Activated CD4-positive, alpha-beta T cell treated with anti-CD3 and anti-CD28 coated beads, Interleukin-2, amount 10 ng/mL, durations not matched to agents 24 days and 14 days (primary cell): ENCODE measurements at places on chromosomes 5 and 9. TPM values are rescaled to one million over a fixed set of nuclear protein-coding genes. Genes with fewer than 3 reads are reported as not detected.

Gene CTXN3
- total RNA-seq = not detected in 2 replicates

Gene SPINK13
- not detected in 2 replicates for total RNA-seq

Gene OMD
- not detected in 2 replicates for total RNA-seq

Gene UGT3A2
- not detected in 2 replicates for total RNA-seq

Gene SCGB3A2
- total RNA-seq = not detected in 2 replicates

Gene CCL21
- not detected in 2 replicates for total RNA-seq

Gene NMUR2
- total RNA-seq = not detected in 2 replicates

DNA sequence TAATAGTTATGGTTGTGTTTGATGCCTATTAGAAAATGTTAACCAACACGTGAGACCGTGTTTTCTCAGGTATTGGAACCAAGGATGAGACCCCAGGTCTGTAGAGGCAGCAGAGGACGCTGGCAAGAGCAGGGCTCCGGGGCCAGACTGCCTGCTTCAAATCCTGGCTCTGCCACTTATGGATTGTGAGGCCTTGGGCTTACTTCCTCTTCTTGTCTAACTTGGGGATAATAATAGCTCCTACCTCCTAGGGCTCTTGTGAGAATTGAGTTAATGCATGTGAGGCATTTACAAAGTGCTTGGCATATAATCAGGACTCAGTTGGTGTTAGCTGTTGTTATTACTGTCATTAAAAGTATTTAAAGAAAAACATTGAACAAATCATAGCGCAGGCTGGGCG, 85.5 kb upstream of the PITX1 start:
- DNase-seq = no peak

- no peak for DNase-seq
Observed at GRCh38 chr5:111116550-111116949, 24.4 kb downstream of the WDR36 start.

DNA sequence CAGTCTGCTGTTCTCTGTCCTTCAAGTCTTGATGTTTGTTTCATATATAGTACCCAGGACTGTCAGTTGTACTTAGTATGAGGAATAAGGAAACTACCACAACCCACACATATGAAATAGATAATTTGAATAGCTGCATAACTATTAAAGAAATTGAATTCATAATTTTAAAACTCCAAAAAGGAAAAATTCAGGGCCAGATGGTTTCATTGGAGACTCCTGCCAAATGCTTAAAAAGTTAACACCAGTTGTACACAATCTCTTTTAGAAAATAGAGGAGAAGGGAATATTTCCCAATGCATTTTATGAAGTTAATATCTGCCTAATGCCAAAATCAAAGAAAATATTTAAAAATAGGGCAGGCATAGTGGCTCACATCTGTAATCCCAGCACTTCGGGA, 24.6 kb upstream of the SPIN1 start:
- DNase-seq = no peak

DNA sequence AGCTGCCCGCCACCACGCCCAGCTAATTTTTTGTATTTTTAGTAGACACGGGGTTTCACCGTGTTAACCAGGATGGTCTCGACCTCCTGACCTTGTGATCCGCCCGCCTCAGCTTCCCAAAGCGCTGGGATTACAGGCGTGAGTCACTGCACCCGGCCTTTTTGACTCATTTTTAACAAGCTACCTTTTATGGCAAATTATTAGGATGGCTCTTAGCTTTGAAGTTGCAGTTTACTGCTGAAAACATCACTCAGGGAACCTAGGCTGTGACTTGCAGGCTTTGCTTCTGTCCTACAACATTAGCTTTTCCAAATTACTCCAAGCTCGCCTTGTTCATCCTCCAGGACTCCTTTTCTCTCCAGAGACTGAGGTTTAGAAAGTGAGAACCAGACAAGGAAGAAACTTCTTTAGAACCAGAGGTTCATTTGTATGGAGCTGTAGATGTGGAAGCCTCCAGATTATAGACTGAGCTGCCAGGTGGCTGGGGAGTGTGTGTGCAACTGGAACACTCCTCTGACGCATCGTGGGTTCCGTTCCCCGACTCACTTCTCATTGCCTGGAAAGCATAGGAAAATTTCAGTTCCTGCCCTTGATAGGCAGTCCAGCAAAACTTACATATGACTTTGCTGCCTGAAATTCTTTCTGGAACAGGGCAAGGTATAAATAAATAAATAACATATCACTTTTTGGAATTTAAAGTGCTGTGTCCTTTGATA, 23.8 kb upstream of the SPTAN1 start:
- no peak for DNase-seq

GRCh38 chr5:88883836-88884607, 1.0 kb upstream of the MEF2C start:
- peak; percentile 69 for DNase-seq

DNA sequence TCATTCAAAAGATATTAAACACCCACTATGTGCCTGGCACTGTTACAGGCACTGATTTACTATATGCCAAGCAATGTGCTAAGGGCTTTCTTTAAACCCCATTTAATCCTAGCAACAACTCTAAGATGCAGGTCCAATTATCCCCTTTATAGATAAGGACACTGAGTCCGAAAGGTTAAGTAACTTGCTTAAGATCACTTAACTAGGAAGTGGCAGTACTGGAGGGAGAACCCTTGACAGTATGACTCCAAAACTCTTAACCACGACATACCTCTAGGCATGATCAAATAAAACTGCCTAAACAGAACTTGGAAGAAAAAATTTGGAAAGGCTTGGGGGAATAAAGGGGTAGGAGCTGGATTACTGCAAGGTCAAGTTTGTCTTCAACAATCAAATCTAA, 1.7 kb downstream of the RAB14 start:
- no peak for DNase-seq

- no peak for DNase-seq
Observed at GRCh38 chr5:148840531-148840930, 14.1 kb downstream of the ADRB2 start.

DNA sequence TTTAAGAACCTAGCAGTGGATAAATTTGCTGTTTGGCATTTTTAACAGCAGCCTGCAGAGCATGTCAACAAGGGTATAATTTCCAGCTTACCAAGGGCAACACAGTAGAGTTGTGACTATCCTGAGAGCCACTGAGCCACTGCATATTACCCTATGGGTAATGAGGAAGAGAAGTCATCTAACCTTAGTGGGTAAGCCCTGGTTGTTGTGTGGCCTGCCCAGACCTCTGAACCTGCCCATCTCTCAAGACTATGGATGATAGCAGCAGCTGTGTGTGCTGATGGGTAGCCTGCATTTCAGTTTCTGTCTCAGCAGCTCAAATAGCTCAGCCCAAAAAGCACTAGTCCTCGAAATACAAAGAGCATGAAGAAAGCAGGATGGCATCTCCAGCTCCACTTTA, 56.1 kb upstream of the PIP5K1B start:
- DNase-seq = no peak
